ENCODE measurements at places on chromosomes 16 and 17.
A peak's percentile ranks its signal among the peaks of the same experiment; 100 is the strongest.

DNA sequence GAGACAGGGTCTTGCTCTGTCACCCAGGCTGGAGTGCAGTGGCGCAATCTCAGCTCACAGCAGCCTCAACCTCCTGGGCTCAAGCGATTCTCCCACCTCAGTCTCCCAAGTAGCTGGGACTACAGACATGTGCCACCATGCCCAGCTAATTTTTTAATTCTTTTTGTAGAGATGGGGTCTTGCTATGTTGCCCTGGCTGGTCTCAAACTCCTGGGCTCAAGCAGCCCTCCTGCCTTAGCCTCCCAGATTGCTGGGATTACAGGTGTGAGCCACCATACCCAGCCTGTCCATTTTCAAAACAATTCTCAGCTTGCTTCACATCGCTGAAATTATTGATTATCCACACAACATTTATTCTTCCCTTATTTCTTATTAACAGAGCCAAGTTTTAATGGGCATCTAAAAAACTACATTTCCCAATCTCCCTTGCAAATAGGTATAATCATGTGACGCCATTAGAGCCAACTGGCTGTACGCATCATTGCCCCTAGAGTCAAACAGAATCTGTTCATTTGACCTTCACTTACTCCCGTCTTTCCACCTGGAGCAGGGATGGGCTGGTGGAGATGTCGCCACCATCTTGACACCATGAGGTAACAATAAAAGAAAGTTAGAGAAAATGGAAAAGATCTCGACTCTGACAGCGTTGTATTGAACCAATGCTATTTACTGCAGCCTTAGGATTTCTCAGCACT is 148.0 kb upstream of the FOXF1 start:
- DNase-seq, result no peak

DNA sequence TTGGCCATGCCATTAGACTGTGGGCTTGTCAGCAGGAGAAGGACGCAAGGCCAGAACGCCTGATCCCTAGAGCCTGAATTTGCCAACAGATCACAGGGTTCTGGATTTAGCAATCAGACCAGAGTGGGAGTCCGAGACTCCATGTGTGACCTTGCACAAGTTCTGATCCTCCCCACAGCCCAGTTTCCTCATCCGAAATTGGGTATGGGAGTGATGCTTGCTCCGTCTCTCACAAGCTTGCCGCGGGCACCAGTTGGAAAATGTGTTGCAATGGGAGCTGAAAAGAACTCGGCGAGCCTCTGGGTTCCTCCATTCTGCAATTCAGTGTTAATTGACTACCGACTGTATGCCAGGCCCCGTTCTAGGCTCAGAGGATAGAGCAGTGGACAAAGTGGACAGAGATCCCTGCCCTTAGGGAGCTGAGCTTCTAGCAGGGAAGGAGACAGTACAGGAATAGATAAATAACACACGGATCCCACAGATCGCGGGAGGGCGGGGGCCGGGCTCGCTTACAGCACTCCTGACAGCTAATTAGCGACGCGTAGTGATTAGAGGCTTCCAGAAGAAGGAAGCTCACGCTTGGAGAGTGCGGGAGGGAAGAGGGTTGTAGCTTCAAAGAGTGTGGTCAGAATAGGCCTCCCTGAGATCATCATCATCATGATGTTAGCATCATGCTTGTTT is 150.4 kb upstream of the CIBAR2 start:
- no peak for DNase-seq

DNA sequence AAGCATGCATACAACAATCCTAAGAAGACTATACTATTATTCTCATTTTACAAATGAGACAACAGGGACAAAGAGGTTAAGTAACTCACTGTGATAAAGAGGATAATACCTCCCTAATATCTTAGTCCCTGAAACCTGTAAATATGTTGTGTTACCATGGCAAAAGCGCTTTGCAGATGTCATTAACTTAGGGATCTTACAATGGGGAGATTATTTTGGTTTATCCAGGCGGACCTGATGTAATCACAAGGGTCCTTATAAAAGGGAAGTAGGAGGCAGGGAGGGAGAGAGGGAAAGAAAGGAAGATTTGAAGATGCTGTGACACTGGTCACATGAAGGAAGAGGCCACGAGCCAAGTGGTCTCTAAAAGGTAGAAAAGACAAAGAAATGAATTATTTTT is 164.7 kb downstream of the CNTNAP4 start:
- no peak for DNase-seq

GRCh38 chr16:528111-529011 is 849 bp downstream of the CAPN15 start:
- DNase-seq, result no peak

DNA sequence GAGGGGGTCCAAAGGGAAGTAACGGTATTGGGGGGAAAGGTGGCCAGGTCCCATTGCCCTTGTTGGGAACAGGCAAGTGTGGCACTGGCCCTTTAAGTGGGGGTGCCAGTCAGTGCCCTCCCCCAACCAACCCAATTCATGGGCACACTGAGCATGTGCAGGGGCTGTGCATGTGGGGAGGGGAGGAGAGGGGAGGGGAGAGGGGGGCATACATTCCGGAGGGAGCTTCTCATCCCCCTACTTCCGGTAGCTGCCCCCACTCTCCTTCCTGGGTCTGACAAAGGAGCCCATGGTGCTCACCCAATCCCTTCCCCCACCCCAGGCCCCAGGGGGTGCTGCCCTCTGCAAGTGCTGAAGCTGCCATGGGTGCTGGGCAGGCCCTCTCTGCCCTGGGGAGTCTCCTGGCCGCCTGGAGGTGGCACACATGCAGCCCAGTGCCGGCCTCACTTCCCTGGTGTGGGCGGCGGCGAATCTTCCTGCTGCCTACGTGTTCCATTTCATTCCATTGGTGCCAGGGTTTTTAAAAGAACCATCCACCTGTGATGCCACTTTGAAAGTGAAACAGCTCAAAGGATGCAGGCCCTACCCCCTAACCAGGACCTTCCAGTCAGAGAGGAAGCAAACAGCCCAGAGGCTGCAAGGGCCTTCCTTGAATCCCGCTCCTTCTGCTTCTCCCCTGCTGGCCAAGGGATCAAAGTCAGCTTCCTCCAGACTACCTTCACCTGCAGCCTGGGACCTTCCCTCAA is 11.0 kb downstream of the HEXIM2 start:
- peak; percentile 31 for DNase-seq

- DNase-seq, result no peak
Measured at GRCh38 chr17:81448442-81448841, 53.2 kb downstream of the BAHCC1 start.

DNA sequence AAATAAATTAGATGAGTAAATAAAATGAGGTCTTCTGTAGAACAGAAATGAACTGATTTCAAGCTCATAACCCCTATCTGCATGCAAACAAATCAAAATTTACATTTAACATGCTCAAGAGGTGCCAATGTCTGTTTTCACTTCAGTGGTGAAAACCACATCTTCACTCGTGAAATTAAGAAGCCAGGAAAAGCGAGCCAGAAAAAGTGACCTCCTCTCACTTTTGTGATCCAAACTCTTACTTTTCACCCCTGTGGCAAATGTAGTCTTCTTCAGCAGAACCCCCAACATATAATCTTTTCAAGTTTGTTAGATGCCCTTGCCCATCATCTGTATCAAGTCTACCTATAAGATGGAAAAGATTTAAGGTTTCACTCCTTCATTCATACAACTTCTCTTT is 9.5 kb upstream of the QRICH2 start:
- no peak for DNase-seq

- DNase-seq, result no peak
Measured at GRCh38 chr16:24748242-24748641, 18.8 kb downstream of the TNRC6A start.

- DNase-seq, result no peak
Measured at GRCh38 chr17:14123619-14124278, 54.4 kb downstream of the COX10 start.

GRCh38 chr16:72313903-72314302 is 141.9 kb upstream of the PMFBP1 start:
- no peak for DNase-seq

GRCh38 chr16:50879873-50880695 is 138.2 kb downstream of the CYLD start:
- DNase-seq, result peak; percentile 79

- DNase-seq, result no peak
Measured at GRCh38 chr17:28053725-28054124, 11.2 kb downstream of the NLK start.

- no peak for DNase-seq
Measured at GRCh38 chr17:15171167-15172047, 93.7 kb downstream of the PMP22 start.

GRCh38 chr17:8628609-8629169 is 1.8 kb downstream of the MYH10 start:
- no peak for DNase-seq

- DNase-seq, result peak; percentile 83
Measured at GRCh38 chr16:85584267-85584666, 28.9 kb upstream of the GSE1 start.

GRCh38 chr17:57553991-57554825 is 190.9 kb downstream of the CCDC182 start:
- no peak for DNase-seq

DNA sequence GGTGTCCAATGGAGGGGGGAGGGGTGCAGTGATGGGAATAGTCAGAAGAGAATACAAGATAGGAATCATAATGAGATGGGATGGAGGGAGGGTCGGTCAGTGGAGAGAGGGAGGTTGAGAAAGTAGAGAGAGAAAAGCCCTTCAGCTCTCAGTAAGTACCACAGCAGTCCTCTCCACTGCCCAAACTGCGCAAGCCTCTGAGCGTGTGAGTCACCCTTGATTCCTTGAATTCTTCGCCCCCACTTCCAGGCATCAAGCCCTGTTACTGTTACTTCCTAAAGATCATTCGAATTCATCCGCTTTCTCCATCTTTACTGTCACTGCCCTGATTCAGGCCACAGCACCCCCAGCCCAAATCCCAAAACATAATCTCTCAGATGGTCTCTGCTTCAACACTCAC is 2.5 kb downstream of the GUCY2D start:
- no peak for DNase-seq

- no peak for DNase-seq
Measured at GRCh38 chr17:74605361-74605760, 13.3 kb upstream of the CD300LD start.

DNA sequence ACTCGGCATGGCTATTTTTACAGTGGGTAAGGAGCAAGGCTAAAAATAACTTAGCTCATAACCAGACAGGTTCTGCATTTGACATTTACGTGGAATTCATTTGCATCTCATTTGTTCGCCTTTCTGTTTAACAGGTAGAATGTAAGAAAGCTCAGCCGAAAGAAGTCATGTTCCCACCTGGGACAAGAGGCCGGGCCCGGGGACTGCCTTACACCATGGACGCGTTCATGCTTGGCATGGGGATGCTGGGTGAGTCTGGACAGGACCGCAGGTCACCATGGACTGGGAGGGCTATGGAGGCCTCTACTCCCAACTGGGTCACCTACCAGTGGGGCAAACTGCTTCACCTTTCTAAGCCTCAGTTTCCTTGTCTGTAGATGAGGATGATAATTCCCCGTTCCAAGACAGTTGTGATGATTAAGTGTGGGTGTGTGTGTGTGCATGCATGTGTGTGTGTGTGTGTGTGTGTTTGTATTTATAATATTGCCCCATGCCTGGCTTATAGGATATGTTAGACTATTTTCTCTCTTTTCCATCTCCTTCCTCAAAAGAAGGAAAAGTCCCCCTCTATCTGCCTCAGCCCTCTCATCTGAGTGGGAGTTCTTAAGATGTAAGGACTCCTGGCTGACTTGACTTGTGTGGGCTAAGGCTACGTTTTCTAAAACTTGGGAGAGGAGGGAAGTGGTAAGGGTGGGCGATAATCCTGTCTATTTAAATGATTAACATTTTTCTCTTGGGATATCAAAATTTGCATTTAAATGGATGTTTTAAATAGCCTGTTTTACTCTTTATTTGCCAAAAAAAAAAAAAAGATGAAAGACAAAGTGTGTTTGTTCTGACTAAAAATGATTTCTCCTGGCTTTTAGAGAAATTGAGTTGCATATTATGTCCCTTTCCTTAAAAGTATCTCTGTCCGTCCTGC is 129.0 kb downstream of the CCDC182 start:
- no peak for DNase-seq

DNA sequence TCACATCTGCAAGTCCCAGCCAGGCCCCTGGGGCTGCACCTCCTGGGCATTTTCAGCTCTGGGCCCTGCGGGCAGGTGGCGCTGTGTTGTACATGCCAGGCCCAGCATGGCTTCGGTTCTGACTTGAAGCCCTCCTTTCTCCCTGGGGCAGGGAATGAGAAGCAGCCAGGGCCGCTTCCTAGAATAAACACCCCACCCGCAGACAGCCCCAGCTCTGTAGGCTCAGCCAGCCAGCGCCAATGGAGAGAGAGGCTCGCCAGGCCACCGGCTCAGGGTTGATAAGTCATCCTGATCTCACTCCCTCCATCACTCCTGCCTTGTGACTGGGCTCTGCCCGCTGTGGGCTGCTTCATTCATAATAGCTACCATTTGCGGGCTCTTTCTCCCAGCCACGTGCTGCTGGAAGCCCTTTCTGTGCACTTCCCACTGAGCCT is 6.0 kb upstream of the GLIS2 start:
- peak; percentile 48 for DNase-seq

DNA sequence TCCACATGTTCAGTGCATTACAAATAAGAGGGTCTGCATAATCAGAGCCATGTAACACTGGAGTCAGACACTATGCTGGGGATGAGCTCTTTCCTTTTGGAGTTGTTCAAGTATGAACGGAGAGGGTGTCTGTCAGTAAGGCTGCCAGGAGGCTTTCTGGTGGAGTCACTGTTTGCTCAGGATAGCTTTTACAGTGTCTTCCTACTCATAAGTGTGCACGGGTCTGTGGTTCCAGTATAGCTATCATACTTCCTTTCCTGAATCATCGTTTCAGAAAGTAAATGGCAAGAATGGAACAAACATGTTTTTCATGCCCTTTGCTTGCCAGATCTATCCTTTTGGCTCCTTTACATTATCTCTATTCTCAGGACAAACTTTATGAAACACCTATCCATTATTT is 152.7 kb upstream of the CDH11 start:
- DNase-seq, result no peak

- DNase-seq, result no peak
Measured at GRCh38 chr17:29100296-29100695, 57.4 kb downstream of the PIPOX start.

DNA sequence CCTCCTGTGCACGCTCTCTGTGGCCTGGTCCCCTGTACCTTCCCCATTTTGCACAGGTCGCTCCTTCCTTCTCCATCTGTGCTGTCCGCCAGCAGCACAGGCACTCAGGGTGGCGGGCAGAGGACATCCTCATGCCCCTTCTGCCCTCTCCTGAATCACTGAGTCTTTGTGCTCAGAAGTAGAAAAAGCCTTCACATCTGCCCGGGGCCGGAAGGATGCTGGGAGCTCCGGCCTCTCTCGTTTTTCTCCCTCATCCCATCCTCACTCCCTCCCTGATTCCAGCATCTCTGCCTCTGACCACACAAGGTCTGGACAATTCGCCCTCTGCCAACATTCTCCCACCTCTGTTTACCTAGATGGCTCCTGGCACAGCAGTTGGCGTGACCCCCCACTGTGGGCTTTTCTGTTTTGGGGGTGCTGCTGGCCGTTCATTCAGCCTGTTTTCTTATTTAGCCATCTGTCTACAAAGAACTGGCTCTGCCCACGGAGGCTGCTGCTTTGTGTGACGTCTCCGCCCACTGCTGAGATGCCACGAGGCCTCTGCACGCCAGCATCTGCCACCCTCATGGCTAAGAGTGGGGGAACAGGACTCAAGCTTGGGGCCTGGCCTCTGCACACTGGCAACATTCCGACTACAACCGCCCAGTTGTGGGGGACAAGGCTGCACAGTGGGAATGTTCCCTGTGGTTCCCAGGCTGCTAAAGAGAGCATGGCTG is 36.7 kb downstream of the SEC14L5 start:
- peak; percentile 16 for DNase-seq
